ENCODE measurements at places on chromosomes 1 and 21.

DNA sequence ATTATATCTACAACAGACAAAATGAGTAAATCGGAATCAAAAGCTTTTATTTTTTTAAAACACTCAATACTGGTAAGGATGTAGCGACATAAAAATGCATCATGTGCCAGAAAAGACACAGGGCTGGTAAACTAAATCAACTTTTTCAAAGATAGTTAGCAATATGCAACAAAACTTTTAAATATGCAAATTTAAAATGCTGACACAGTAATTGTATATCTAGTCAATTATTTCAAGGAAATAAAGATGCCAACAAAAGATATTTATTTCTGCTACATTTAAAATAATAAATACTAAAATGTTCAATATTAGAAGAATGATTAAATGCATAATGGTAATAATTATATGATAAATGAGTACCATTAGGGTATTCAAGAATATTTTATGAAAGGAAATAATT lies 295.1 kb downstream of the SMYD3 start:
- no peak for DNase-seq

DNA sequence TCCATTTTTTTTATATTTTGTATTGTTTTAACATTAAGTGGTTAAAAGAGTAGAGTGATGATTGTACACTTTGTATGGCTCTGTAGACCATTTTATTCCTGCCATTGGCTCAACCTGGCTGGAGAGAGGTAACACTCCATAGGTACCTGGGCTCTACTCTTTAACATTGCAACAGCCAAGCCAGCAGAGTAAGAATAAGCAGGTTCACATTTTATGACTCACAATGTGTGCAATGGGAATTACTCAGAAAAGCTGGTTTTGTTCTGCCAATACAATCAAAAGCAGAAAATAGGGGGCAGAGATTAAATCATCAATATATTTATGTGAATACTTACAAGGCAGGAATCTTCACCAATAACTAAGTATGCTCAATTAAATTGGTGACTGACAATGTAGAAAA lies 1324.0 kb downstream of the AMY1C start:
- DNase-seq = no peak

DNA sequence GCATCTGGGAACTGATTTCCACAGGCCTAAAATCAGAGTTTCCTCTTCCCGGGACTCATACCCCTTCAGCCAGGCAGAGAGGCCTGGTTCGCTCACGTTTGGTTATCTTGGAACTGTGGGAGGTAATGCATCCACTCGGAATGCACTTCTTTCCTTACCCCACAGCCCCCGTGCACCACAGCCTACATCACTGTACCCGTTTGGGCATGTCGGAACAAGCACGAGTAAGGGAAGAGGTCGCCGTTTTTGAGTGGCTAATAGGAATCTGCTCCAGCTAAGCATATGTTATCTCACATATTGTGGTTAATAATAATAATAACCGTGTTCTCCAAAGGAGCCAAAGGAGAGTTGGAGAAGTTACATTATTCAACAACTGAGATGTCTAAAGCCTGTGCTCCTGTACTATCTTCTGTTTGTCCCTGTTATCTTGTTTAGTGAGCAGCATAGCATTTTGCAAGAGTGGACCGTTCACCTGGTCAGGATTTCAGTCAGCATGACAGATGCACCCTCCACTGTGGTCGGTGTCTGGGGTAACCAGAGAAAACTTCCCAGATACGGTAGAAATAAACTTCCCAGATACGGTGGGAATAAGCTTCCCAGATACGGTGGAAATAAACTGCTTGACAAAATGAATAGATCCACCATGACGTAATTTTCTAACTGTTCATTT lies 198.6 kb downstream of the SDCCAG8 start:
- DNase-seq = no peak

DNA sequence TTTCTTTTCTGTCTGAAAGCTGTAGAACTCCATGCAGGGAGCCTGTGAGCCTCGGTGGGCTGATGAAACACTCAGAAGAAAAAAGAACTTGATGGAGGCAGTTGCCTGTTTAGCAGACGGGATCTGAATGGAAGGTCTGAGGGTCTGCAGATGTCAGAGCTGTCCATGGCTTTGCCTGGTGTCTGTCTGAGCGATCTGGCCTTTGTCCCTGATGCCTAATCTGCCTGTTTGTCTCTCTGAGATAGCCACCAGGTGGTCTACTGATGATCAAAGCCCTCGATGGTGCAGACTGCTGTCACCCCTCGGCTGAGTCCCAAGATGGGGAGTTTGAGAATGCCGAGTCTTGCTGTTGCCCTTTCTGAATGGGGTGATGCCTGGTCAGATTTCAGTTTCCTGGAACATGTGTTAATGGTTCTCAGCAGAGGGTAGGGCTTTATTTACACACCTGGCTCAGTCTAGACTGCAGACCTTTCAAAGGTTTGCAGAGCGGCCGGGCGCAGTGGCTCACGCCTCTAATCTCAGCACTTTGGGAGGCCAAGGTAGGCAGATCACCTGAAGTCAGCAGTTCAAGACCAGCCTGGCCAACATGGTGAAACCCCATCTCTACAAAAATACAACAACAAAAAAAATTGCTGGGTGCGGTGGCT lies 90.4 kb downstream of the KIF26B start:
- DNase-seq = no peak
